ENCODE measurements at places on chromosomes 11 and 22.
A peak's percentile ranks its signal among the peaks of the same experiment; 100 is the strongest.

DNA sequence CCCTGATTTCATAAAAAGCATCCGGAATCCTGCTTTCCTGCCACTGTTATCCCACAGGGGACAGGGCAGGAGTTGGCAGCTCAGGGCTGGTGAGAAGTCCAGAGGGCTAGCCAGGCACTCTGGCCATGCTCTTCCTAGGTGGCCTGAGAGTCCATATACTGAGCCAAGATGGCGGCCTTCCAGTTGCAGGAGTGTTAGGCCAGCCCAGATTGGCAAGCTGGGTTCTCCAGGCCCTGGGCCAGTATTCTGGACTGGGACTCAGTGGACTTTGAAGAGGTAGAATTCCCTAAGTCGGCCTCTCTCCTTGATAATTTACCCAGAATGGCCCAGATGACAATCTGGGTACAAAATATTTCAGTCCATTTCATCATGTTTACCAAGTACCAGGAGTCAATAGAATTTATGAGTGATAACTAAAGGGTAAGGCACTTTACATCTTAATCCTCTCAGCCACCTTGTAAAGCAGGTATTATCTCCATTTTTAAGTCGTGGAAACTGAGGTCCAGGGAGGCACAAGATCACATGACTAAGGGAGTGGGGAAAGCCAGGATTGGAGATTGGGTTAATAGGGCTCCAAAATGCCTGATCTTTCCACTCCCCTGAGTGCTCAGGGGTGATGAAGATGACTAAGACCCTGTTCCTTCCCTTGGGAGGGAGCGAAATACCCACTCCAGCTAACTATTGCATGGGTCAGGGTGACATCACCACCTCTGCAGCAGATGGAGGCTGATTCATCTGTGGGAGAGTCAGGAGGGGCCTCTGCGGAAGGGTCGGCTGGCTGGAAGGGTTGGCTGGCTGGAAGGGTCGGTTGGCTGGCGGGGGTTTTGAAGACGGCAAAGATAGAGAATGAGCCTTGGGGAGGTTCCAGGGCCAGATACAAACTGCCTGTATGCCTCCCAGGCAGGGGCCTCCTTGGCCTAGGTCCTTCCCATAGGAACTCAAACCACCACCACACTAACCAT is 1.2 kb upstream of the MICALL1 start:
- peak; percentile 97 for DNase-seq

GRCh38 chr11:103920933-103921332 is 115.5 kb upstream of the DDI1 start:
- DNase-seq, result no peak

DNA sequence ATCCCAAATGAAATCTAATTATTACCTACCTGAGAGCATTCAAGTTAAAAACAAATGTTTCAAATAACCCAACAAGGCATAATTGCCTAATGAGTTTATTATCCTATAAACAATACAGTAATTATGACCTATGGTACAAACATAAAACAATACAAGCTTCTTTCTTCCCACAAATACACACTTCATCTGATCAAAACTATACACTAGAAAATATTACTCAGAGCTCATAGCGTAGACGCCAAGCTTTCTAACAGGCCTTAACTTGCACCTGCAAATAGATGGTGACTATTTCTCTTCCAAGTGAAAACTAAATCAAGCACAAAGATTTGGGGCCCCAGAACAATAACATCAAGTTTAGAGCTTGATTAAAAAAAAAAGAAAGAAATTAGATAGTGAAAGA is 78.1 kb downstream of the SOX6 start:
- DNase-seq, result no peak

- DNase-seq, result no peak
Observed at GRCh38 chr22:45065726-45066125, 55.9 kb upstream of the PHF21B start.

- DNase-seq, result no peak
Observed at GRCh38 chr11:96013461-96014213, 89.7 kb upstream of the MTMR2 start.

- DNase-seq, result no peak
Observed at GRCh38 chr11:87871056-87871455, 304.2 kb downstream of the RAB38 start.

- DNase-seq, result peak; percentile 75
Observed at GRCh38 chr22:36818010-36818642, 1.3 kb upstream of the PVALB start.

DNA sequence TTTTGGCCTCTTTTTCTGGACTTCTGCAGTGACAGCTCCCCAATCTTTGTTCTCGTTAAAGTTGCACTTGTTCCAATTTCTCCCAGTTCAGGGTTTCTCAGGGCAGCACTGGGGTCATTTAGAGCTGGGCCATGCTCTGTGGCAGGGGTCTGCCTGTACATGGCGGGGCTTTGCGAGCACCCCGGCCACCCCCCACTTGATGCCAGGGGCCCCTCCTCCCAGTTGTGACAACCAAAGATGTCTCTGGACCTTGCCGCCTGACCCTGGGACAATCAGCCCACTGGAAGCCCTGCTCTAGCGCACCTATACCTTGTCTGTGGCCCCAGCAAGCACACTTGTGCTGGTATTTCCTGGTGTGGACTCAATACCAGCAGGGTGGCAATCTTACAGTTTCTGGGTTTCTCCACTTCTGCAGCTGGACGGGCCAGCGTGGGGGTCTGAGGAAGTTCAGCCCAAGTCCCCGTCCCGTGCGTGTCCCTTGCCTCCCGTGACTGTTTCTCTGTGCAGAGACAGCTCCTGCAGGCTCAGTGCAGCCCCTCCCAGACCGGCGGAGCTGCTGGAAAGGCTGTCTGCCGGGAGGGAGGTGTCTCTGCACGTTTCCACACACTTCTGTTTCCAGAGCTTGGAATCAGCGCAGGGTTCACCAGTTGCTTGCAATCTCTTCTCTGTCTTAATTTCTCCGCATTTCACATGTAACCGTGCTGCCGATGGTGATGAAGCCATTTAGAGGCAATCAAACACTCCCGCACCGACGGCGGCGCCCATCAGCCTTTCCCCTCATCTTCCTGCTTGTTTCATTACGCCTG is 1328.9 kb downstream of the BRD1 start:
- no peak for DNase-seq

GRCh38 chr11:1877211-1878136 is 14.2 kb downstream of the PRR33 start:
- DNase-seq, result peak; percentile 54

DNA sequence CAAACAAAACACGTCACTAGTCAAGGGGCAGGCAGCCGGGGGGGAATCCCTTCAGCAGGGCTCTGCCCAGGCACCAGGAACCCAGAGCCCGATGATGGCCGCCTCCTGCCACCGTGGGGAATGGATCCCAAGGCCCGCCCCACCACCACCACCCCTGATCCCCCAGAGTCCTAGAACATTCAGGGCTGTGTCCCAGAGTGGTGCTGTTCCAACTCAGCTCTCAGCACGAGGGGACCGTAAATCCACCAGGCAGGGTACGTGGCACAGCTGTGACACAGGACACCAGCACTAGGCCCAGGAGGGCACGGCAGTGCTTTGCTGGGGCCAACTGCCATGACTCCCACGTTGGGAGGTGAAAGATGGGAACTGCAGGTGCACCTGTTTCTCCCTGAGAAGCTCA is 29.6 kb downstream of the ANO1 start:
- DNase-seq, result no peak

DNA sequence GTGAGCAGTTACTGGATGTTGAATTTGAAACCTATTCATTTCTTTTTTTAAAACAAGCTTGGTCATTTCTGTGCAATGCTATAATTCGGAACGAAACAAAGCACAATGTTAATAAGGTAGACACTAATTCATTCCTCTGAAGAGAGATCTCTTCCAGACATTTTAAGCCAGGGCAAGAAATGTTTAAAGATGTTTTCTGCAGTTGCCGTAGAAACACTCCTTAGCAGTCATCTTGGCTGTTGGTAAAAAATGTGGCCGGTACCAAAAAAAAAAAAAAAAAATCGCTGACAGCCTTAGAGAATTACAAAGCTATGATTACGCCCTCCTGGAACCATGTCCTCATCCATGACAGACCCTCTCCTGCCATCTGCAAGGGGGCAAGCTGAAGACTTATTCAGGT is 66.4 kb upstream of the TTC12 start:
- no peak for DNase-seq

GRCh38 chr11:130774703-130775102 is 141.6 kb downstream of the SNX19 start:
- DNase-seq, result no peak

DNA sequence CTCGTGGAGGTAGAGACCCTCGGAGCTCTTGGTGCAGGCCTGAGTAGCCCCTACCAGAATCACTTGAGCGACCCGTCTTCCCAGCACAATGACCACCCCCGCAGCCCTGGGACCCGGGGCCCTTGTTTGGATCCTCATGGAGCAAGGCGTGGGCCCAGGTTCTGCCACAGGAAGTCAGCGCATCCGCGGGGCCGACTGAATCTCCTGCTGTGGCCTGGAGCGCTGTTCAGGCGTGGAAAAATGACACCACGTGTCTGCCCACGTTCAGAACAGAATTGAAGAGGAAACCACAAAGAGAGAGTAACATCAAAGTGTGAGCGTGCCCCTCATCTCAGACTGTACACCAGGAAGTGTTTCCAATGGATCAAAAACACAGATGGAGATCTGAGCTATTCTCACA is 1479.2 kb downstream of the TBC1D22A start:
- DNase-seq, result no peak

- DNase-seq, result peak; percentile 70
Observed at GRCh38 chr11:64553554-64554201, 37.3 kb upstream of the SLC22A12 start.

DNA sequence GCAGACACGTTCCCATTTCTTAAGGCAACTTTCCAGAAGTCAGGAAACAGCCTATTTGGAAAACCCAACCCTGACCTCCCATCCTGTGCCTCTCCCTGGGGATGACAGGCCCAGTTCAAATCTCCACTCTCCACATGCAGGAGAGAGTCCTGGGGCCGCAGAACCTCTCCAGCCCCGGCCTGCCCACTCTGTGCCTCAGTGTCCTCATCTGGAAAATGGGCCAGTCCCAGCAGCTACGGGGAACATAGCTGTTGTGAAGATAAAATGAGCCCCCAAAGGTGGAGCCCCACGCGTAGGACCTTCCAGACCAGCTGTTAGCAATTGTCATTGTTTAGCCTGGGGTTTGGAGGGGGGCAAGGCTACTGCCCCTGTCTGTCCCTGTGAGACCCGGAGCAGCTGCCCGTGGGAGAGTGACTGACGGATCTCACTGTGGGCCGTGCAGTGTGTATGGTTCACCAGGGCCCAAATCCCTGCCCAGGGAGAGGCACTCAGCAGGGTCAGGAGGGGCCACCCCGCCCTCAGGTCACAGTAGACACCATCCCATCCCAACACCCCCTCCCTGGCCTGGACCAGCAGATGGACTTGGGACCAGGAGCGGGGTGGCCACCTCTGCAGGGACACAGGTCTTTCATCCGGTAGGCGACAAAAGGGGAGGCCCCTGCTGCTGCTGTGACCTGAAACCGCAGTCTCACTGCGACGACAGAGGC is 145.9 kb downstream of the CTTN start:
- DNase-seq, result no peak

- DNase-seq, result no peak
Observed at GRCh38 chr11:67613313-67613959, 6.7 kb downstream of the NDUFV1 start.

GRCh38 chr11:8665222-8665621 is 17.2 kb downstream of the TRIM66 start:
- no peak for DNase-seq

DNA sequence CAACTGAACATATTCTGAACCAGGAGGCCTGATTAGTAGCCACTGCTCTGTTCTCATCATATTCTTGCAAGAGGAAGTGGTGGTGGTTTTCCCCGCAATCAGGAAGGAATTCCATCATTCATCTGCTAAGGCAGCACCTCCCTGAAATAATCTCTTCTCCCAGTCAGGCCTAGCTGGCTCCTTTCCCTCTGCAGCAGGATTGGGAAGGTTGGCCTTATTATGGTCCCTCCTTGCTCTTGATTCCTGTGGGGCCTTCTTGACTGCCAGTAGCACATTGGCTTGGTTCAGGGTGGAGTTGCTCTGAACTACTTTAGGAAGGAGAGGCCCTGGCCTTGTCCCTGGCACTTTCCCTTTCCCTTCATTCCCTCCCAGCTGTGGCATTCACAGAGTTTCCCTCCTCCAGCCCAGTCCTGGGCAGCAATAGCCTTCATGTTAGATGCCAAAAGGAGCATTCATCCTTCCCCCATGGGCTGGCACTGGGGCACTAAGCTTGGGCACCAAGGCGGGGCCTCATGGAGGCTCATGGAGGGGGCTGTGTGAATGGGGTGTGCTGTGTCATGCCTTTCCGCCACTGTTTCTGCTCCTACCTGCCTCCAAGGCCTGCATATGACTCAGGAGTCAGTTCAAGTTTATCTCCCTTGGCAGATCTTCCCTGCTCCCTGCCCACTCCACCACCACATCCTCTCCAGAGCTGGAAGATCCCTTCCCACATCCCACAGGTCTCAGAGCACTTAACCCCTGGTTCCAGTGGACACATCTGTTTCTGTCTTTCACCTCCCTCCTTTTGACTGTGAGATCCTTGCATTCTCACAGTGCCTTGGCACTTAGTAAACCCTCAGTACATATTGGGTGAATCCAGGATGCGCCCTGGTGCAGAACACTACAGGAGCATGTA is 27.6 kb upstream of the CD44 start:
- peak; percentile 76 for DNase-seq

GRCh38 chr11:120375076-120375475 is 38.9 kb downstream of the ARHGEF12 start:
- no peak for DNase-seq

DNA sequence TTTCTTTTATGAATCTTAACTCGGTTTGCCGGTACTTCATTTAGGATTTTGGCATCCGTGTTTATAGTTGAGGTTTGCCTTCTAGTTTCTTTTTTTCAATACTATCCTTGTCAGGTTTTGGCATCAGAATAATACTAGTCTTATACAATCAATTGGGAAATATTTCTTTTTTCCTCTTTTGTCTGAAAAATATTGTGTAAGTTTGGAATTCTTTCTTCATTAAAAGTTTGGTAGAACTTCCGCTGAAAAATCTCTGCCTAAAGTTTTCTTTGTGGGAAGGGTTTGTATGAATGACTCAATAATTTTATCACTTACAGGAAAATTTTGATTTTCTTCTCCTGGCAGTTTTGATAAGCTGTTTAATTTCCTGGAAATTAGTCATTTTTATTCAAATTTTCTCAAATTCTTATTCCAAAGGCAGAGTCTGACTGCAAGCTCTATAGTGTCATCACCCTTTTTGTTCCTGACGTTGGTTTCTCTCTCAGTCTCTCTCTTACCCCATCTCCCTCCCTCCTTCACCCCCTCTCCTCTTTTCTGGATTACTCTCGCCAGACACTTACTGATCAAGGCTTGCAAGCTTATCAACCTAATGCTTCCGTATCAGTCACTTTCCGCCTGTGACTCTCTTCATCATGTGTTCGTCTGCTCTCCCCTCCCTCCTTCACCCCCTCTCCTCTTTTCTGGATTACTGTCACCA is 555.7 kb downstream of the TBC1D22A start:
- no peak for DNase-seq

Measured in urothelium cell line (cell line).